A673 (cell line): ENCODE measurements at places on chromosomes 2 and 18. TPM values are rescaled to one million over a fixed set of nuclear protein-coding genes. Genes with fewer than 3 reads are reported as not detected.
A peak's percentile ranks its signal among the peaks of the same experiment; 100 is the strongest.

DNA sequence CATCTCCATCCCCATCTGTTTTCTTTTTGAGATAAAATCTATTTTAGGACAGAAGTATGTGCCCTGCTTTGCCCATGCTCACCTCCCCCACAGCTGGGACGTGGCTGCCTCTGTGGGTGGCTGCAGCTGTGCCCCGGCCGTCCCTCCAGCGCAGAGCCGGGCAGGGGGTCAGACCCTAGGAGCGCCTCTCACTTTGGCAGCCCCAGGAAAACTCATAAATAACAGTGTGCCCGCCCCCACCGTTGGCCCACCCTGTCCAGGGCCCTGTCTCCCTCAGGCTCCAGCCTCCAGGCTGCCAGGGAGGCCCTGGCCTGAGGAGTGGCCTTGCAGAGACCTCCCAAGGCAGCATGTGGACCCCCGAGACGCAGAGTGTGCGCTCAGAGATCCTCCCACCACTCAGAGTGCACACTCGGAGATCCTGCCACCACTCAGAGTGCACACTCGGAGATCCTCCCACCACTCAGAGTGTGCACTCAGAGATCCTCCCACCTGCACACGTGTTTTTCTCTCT is 178.1 kb downstream of the TWIST2 start:
- no peaks in the 10 kb centered on the region for H3K36me3 ChIP-seq
- peaks cover 15% of the 10 kb centered on the region for H3K27me3 ChIP-seq
- no peak for DNase-seq
- H3K27ac ChIP-seq = no peak overlapping the region

- peaks cover 8% of the 10 kb centered on the region for H3K4me1 ChIP-seq
- peak overlapping the region; percentile 96 for H3K4me3 ChIP-seq
- no peak for DNase-seq
- H3K27ac ChIP-seq = peak overlapping the region; percentile 95
Measured at GRCh38 chr18:47931718-47932103, 1.3 kb upstream of the SMAD2 start.

DNA sequence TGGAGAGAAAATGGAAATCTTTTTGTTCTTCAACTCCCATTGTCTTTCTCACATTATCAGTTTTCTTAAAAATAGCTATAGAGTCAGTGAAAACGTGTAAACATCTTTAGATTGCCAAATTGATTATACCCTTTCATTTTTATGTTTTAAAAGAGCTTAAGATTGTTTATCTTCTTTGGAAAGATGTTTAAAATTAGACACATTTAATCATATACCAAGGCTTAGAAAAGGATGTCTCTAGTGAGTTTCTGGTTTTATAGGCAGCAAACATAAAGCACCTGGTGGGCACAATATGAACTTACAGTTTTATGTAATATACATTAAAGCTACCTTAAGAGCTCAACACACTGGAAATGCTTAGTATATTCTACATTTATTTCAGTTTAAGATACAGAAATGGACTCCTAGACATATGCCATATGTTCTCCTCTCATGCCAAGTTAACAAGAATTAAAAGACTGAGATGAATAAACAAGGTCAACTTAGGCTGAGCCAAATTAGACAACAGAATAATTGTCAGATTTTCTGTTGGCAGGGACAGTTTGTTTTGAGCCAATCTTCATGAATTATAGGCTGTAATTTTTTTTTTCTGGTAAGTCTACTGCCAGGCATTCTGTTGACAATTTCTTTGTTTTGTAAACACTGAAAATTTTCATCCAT is 112.7 kb downstream of the OTX1 start:
- DNase-seq = no peak
- H3K4me1 ChIP-seq = no peaks in the 10 kb centered on the region
- H3K27ac ChIP-seq = no peak overlapping the region
- no peaks in the 10 kb centered on the region for H3K27me3 ChIP-seq

- H3K4me3 ChIP-seq = no peak overlapping the region
- no peak overlapping the region for H3K27ac ChIP-seq
- peaks cover 21% of the 10 kb centered on the region for H3K36me3 ChIP-seq
- H3K27me3 ChIP-seq = no peaks in the 10 kb centered on the region
- no peak for DNase-seq
Measured at GRCh38 chr2:210429403-210430137, 47.0 kb downstream of the LANCL1 start.

- no peaks in the 10 kb centered on the region for H3K36me3 ChIP-seq
- no peak overlapping the region for H3K4me3 ChIP-seq
Measured at GRCh38 chr2:31002537-31003150, 135.6 kb downstream of the GALNT14 start.

- no peak for DNase-seq
- H3K4me3 ChIP-seq = no peak overlapping the region
- H3K36me3 ChIP-seq = peaks cover 19% of the 10 kb centered on the region
- H3K27ac ChIP-seq = peak overlapping the region; percentile 68
- no peaks in the 10 kb centered on the region for H3K27me3 ChIP-seq
- peaks cover 60% of the 10 kb centered on the region for H3K4me1 ChIP-seq
Measured at GRCh38 chr18:58967751-58968254, 103.1 kb downstream of the ZNF532 start.

- no peak for DNase-seq
- H3K27me3 ChIP-seq = no peaks in the 10 kb centered on the region
- H3K36me3 ChIP-seq = no peaks in the 10 kb centered on the region
- no peak overlapping the region for H3K27ac ChIP-seq
Measured at GRCh38 chr2:155026651-155027174, 328.2 kb downstream of the KCNJ3 start.

DNA sequence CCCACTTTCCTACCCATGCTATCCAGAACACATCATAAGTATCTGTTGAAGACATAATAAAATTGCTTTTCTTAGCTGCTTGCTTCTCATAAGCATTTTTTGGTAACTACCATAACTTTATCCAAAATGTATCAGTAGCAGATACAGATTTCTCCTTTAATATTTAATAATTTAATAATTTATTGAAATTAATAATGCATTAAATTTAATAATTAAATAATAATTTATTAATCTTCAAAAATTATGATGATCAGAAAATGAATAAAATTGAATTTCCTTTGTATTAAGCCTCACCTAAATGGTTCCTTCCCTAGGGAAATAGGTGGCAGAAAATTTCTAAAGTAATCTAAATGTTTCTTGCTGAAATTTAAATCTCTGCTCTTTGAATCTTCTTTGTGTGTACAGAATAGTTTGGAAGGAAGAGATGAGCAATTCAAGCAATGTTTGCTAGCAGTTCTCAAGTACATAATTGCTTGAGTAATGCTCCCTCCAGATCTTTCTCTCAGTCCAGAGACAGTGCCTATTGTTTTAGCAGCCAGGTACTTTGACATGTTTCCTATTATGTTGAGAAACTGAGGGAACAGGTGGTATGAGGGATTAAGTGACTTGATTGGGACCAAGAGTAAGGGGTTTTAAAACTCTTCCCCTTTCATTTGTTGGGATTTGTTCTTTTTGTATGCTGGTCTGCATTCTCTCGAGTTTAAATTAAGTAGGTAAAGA is 123.1 kb upstream of the CYP26B1 start:
- H3K27me3 ChIP-seq = no peaks in the 10 kb centered on the region
- DNase-seq = no peak
- peaks cover 52% of the 10 kb centered on the region for H3K4me1 ChIP-seq
- no peak overlapping the region for H3K4me3 ChIP-seq
- peak overlapping the region; percentile 24 for H3K27ac ChIP-seq
- H3K36me3 ChIP-seq = no peaks in the 10 kb centered on the region

Gene CCDC68
- not detected in 2 replicates for total RNA-seq

GRCh38 chr18:31657823-31658669 is 26.3 kb downstream of the B4GALT6 start:
- peak; percentile 22 for DNase-seq
- H3K4me1 ChIP-seq = peaks cover 19% of the 10 kb centered on the region
- H3K36me3 ChIP-seq = no peaks in the 10 kb centered on the region
- no peaks in the 10 kb centered on the region for H3K27me3 ChIP-seq
- H3K4me3 ChIP-seq = no peak overlapping the region

DNA sequence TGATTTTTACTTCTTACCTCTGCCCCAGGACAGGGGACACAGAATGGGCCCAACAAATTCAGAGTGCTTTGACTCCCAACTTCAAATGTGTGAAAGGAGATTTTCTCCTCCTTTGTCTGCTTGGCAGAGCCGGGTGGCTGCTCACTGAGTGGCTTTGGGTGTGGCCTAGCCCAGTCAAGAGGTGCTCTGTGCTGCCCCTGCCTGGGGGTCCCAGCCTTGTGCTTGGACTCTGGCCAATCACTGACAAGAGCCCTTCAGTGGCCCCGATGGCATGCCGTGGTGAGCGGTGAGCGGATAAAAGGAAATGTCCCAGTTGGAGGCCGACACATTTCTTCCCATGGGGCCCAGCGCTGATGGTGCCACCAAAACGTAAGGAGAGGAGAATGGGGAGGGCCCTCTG is 259.2 kb downstream of the CELF4 start:
- H3K4me3 ChIP-seq = no peak overlapping the region
- DNase-seq = no peak
- no peaks in the 10 kb centered on the region for H3K27me3 ChIP-seq
- H3K36me3 ChIP-seq = no peaks in the 10 kb centered on the region
- H3K27ac ChIP-seq = no peak overlapping the region

- H3K4me3 ChIP-seq = peak within 1 kb of the TSS; percentile 56
- peaks cover 11% of the 10 kb centered on the region for H3K36me3 ChIP-seq
- H3K27me3 ChIP-seq = no peaks in the 10 kb centered on the region
Measured at GRCh38 chr2:151357359-151357758, at the start of gene TNFAIP6. TNFAIP6 (plus strand) TSS chr2:151357592; CDS start chr2:151357667, 75 bp downstream.

Gene CDKL4
- 0.79 and 1.1 TPM in 2 replicates for total RNA-seq

Gene CD8B
- not detected in 2 replicates for total RNA-seq

- peaks cover 13% of the 10 kb centered on the region for H3K4me1 ChIP-seq
- H3K36me3 ChIP-seq = no peaks in the 10 kb centered on the region
- H3K27me3 ChIP-seq = no peaks in the 10 kb centered on the region
- H3K4me3 ChIP-seq = peak overlapping the region; percentile 89
- no peak overlapping the region for H3K27ac ChIP-seq
- no peak for DNase-seq
Measured at GRCh38 chr2:113198048-113198789, 24.4 kb downstream of the PSD4 start.

- H3K4me3 ChIP-seq = no peak overlapping the region
- peaks cover 14% of the 10 kb centered on the region for H3K27me3 ChIP-seq
- H3K27ac ChIP-seq = no peak overlapping the region
- H3K36me3 ChIP-seq = no peaks in the 10 kb centered on the region
- H3K4me1 ChIP-seq = no peaks in the 10 kb centered on the region
- no peak for DNase-seq
Measured at GRCh38 chr2:239485622-239486021, 84.8 kb upstream of the HDAC4 start.

DNA sequence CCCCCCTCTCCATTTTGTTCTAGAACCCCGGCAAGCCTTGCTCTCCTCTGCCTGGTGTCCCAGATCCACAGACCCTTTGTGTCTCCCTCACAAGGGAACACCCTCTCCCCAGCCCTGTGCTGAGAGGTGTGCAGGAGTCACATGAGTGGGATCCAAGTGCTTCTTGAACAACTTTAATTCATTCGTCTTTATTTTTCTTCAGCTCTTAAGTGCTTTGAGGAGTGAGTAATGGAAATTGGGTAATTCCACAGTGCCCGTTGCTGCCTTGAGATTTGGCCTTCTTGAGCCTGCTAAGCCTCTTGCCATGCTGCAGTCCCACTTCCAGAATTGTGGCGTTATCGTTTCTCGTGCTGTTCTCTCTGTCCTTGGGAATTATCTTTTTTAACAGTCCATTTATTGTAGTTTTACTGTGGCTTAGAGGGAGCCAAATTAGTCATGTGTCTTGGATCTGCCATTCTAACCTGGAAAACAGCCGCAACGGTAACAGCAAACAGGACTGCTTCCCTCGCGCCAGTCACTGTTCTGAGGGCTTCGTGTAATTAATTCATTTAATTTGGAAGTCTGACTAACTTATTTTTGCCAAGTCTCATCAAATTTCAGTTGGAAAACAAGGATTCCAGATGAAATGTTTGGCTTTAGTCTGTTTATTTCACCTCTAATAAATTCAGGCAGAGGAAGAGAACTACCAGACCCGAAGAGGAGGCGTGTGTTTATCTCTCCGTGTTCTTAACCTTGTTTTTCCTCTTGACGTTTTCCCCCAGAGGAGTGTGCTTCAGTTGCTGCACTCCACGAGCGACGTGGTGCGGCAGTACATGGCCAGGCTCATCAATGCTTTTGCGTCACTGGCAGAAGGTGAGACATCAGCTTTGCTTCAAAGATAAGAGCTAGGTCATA is 72.0 kb downstream of the ARMC9 start:
- H3K4me1 ChIP-seq = no peaks in the 10 kb centered on the region
- H3K36me3 ChIP-seq = no peaks in the 10 kb centered on the region
- H3K27me3 ChIP-seq = no peaks in the 10 kb centered on the region
- no peak for DNase-seq

DNA sequence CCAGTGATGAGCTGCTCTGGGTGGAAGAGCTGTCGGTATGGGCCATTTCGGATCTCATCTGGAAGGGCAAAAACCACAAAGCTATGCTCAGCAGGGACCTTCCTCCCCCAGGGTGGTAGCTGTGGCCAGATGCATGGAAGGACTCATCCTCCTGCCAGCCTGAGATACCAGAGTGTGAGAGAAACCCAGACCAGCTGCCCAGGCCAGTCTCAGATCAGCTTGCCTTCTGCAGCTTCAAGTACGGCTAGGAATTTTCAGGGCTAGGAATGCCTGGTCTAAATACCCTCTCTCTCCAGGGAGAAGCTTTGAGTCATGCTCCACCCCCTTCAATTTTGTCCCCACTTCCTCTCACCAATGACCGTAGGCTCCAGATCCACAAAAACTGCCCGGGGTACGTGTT is 1.4 kb upstream of the TUBA4B start:
- H3K27me3 ChIP-seq = peaks cover 22% of the 10 kb centered on the region
- no peak for DNase-seq
- peak overlapping the region; percentile 71 for H3K4me3 ChIP-seq

Gene CLIP4
- 14.9 and 18.2 TPM in 2 replicates for total RNA-seq

Gene AKAIN1
- total RNA-seq = not detected in 2 replicates

DNA sequence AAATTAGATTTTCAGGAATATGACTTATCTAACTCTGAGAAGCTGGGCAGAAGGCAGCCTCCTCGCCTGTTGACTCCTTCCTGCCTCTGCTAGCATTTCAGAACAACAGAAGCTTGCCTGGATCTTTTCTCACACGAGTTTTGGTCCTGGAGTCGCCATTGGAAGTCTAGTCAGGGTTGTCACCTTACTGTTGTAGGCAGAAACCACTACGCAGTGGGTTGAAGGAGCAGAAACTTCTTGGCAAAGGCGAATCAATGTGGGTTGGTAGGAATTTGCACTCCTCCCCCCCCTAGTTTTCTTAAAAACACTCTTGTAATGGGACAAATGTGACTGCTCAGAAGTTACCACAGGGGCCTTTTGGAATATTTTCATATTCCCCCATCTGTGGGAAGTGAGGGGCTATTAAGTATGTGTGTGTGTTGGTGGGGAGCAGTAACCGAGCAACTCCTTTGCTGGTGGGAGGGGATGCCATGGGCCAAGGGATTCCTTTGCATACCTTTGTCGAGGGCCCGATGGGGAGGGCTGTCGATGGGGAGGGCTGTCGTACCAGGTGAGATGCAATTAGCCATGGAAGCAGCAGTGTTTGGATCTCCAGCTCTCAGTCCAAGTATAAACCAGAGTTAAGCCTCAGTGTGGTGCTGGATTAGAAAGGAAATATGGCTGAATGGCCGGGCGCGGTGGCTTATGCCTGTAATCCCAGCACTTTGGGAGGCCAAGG is 117.4 kb downstream of the FMNL2 start:
- no peak overlapping the region for H3K27ac ChIP-seq
- H3K4me1 ChIP-seq = peaks cover 10% of the 10 kb centered on the region
- H3K36me3 ChIP-seq = no peaks in the 10 kb centered on the region
- H3K4me3 ChIP-seq = no peak overlapping the region

Gene MTLN
- total RNA-seq = 26.8 and 31.6 TPM in 2 replicates
